ENCODE measurements at places on chromosomes 7 and 10.

DNA sequence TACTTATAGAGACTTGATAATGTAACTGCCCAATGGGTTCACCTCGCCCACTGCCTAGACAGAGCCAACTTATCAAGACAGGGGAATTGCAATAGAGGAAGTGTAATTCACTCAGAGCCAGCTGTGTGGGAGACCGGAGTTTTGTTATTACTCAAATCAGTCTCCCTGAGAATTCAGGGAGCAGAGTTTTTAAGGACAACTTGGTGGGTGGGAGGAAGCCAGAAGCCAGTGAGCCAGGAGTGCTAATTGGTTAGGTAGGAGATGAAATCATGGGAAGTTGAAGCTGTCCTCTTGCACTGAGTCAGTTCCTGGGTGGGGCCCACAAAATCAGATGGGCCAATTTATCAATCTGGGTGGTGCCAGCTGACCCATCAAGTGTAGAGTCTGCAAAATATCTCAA is 20.1 kb upstream of the C7orf33 start:
- ATAC-seq = no peak

- no peak for ATAC-seq
Measured at GRCh38 chr10:94205396-94205831, 157.3 kb downstream of the NOC3L start.

DNA sequence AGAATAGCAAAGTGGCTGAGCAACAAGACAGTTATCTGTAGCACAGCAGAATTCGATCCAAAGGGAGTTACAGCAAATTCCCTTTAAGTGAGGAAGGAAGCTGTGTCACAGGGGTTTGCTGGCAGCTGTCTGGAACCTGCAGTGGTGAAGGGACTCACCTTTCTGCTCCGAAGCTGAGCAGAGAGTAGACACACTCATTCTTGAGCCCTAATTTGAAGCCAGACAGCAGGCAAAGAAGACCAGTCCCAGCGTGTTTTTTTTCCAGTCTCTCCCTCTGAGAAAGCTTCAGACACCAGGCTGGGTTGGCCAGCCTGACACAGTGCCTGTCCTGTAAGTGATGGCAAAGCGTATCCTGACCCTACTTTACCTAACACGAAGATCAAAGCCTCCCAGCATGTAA is 210.7 kb downstream of the TRIL start:
- no peak for ATAC-seq

DNA sequence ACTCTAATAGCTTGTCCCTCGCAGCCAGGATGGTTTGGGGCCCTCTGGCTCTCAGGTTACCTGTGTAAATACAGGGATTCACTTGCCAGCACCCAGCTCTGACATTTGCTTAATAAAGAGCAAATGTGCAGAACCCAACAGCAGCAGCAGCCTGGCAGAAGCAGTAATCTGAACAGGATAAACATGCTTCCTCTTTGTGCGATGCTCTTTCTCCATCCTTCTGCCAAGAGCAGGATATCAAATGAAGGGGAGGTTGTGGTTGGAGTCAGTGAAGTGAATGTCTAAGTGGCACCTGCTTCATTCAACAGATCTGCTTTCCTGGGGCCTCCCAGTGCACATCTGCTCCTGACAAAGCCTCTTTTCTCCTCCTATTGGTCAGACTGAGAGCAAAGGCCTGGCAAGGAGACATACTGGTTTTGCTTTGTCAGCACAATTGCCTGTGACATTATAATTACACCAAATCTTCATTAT is 130.3 kb downstream of the NRF1 start:
- no peak for ATAC-seq

DNA sequence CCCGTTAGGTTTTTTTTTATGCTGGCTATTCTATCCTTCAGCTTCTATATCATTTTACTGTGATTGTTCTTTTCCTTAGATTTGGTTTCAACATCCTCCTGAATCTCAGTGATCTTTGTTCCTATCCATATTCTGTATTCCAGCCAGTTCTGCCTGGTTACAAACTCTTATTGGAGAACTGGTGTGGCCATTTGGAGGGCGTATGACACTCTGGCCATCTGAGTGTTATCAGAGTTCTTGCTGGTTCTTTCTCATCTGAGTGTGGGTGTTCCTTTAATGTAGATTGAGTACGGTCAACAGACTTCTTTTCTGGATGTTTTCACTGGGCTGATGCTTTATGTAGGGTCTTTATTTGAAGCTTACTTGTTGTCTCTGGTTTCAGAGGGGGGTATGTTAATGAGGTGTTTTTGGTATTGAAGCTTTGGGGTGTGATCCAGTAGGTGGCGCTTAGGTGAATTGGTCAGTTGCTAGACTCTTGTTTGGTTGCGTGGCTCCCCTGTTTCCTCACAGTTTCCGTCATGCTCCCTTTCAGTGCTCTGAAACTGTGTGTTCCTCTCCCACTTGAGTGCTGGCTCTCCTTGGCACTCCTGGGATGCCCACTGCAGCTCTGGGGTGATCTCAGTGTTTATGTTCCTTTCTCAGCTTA is 80.7 kb downstream of the FANK1 start:
- no peak for ATAC-seq

DNA sequence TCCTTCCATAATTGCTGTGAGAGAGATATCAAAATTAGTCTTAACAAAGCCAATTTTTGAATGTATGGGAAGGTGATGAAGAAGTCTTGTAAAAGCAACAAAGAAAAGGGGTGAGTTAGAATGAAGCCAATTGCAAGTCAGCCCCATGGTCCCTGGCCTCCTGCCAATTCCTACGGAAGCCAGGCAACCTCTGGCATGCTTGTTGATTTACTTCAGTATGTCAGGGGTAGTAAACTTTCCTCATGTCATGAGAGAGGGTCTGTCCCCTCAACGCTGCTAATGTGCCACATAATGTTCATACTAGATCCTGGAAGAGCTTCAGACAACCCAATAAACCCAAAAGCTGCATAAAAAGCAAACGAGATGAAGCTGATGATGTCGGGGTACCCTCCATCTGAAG is 159.1 kb upstream of the YAE1 start:
- no peak for ATAC-seq
